Uterus (tissue), 4 donors: ENCODE measurements at places on chromosomes 13 and 19. TPM values are rescaled to one million over a fixed set of nuclear protein-coding genes. Genes with fewer than 3 reads are reported as not detected.

GRCh38 chr19:18364826-18365528, 21.0 kb upstream of the GDF15 start:
- no peaks in the 10 kb centered on the region for H3K36me3 ChIP-seq
- no peak overlapping the region for H3K4me3 ChIP-seq
- H3K27me3 ChIP-seq: no peaks in the 10 kb centered on the region
- peak overlapping the region; percentile 90 for H3K27ac ChIP-seq
- peak; percentile 92 for DNase-seq
- H3K4me1 ChIP-seq: no peaks in the 10 kb centered on the region

DNA sequence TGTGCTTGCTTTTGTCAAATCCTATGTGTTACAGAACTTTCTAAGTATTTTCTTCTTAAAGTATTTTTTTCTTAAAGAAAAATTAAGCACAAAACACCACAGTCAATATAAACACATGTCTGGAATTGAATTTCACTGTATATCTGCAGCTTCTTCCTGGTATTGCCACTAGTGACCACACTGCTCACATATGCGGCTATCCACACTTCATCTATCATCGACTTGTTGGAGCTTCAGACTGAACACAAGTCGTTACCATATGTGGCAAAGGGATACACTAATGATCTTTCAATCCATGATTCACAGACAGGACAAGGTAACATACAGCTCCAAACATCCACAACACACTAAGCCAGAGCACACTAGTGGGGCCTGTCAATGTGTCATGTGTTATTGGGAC, 498.4 kb upstream of the ARGLU1 start:
- no peaks in the 10 kb centered on the region for H3K27me3 ChIP-seq
- H3K27ac ChIP-seq: no peak overlapping the region

DNA sequence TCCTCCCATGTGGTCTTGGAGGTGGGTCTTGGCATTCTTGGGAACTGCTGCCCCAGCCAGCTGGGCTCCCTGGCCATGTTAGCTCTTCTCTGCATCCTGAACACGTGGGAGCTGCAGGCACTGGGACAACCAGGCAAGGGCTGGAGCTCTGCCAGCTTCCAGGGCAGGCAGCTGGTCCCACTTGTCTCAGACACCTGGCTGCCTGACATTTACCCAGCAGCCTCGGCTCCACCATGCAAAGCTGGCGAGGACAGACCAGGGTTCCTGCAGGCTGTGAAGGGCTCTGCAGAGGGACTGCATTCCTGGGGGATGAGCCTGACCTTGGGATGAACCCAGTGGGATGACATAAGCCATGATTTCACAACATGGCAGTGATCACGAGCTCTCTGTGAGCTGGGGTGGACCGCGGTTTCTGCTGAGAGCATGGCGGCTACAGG, 99.0 kb upstream of the TSHZ3 start:
- peak; percentile 63 for DNase-seq
- no peak overlapping the region for H3K4me3 ChIP-seq
- no peaks in the 10 kb centered on the region for H3K27me3 ChIP-seq

GRCh38 chr13:114053026-114053425, 79.2 kb upstream of the C13orf46 start:
- H3K27me3 ChIP-seq: no peaks in the 10 kb centered on the region
- H3K36me3 ChIP-seq: no peaks in the 10 kb centered on the region
- H3K4me1 ChIP-seq: no peaks in the 10 kb centered on the region
- H3K4me3 ChIP-seq: no peak overlapping the region
- no peak for DNase-seq

DNA sequence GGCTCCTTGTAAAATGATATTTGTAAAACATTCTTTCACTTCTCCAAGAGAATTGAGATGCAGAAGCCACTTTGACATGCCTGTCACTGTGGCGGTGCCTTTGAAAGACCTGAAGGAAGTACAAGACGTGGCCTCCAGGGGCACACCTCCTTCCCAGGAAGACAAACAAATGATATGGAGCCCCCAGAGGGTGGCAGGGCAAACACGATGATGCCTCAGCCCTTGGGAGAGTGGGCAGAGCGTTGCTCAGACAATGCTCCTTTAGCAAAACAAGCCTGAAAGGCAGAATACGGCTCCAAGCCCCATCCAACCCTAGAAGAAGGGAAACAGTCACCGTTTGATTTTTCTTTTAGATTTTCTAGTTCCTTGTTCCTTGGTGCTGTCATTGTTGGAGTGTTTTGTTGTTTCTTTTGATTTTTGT, 9.2 kb upstream of the ATP12A start:
- no peak for DNase-seq
- no peaks in the 10 kb centered on the region for H3K36me3 ChIP-seq
- no peaks in the 10 kb centered on the region for H3K27me3 ChIP-seq

- no peaks in the 10 kb centered on the region for H3K36me3 ChIP-seq
- DNase-seq: no peak
- no peak overlapping the region for H3K27ac ChIP-seq
- H3K4me3 ChIP-seq: no peak overlapping the region
Measured at GRCh38 chr19:39263912-39264305, 4.3 kb upstream of the IFNL2 start.

DNA sequence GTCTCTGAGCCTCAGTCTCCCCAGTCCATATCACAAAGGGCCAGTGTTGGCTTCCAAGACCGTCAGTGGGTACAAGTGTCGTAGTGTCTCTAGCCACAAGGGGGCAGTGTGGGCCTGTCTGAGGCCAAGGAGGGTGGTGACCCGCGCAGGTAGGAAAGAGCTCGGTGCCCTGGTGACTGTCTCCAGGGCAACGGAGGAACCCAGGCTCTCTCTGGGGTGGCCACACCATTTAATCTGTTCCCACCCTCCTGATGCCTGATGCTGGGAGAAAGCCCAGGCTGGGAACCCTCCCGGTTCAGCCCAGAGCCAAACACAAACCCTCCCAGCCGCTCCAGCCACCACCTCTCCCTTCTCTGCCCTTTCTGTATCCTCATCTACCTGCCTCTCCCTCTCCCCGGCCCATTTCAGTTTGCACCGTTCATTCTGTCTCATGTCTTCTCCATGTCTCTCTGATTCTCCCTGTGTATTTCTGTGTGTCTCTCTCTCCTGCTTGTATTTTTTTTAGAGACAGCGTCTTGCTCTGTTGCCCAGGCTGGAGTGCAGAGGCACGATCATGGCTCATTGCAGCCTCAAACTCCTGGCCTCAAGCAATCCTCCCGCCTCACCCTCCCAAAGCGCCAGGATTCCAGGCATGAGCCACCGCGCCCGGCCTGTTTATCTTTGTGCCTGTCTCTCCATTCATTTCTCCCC, 17.5 kb upstream of the MEIS3 start:
- H3K4me3 ChIP-seq: no peak overlapping the region
- H3K36me3 ChIP-seq: no peaks in the 10 kb centered on the region
- H3K27me3 ChIP-seq: no peaks in the 10 kb centered on the region
- no peak overlapping the region for H3K27ac ChIP-seq
- no peaks in the 10 kb centered on the region for H3K4me1 ChIP-seq
- peak; percentile 82 for DNase-seq

- no peaks in the 10 kb centered on the region for H3K36me3 ChIP-seq
- no peak overlapping the region for H3K4me3 ChIP-seq
- no peak for DNase-seq
- no peaks in the 10 kb centered on the region for H3K4me1 ChIP-seq
- no peak overlapping the region for H3K27ac ChIP-seq
Measured at GRCh38 chr13:99217461-99218110, 16.9 kb downstream of the UBAC2 start.

- no peak for DNase-seq
- H3K27me3 ChIP-seq: no peaks in the 10 kb centered on the region
- no peaks in the 10 kb centered on the region for H3K36me3 ChIP-seq
- no peak overlapping the region for H3K27ac ChIP-seq
Measured at GRCh38 chr13:108700422-108701170, 71.2 kb downstream of the MYO16 start.

DNA sequence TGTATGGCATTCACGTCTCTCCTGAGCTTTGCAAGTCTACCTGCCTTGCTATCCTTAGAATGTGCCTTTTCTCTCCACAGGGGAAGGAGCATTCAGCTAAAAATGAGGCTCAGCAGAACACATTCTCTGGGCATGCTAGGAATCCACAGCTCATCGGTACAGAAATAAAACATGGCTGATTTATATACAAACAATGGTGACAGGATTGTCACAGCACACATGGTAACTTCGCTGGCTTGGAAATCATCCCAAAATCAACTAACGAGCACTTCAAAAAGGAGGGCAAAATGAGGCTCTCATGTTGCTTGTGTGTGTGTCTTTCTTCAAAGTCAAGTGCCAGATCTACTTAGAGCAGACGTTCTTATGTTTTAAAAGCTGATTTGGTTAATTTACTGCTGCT, 373.0 kb downstream of the FGF14 start:
- H3K27me3 ChIP-seq: no peaks in the 10 kb centered on the region
- no peaks in the 10 kb centered on the region for H3K36me3 ChIP-seq
- H3K4me1 ChIP-seq: no peaks in the 10 kb centered on the region
- no peak overlapping the region for H3K4me3 ChIP-seq
- H3K27ac ChIP-seq: no peak overlapping the region

DNA sequence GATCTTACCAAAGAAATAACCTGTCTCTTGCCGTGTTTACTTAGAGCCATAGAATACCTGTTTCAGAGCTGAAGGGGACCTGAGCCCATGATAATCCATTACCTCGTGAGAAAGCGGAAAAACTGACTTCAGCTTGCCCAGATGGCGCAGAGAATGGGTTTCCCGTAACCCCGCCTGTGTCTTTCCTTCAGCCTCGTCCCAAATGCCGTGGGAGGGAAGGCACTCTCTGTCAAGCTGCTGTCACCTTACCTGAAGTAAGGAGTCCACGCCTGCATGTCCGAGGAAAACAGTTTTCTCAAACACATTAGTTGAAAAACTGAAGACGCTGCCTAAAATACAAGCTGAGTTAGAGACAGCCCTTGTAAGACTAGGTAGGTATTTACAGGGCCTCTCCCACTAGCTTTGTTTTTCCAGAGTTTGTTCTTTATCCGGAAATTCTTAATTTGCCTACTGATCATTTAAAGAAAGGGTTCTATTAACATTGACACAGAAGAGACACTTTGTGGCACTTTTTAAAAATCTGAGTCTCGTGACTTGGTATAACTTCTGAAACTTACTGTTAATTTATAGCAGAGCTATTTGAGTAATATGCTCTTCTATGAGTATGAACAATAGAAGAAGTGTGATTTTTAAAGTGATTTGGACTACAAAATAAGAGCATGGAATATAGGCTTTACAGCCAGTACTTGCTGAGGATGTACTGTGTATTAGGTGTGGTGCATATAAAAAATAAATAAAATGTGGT, 1.3 kb upstream of the INTS6 start:
- peak overlapping the region; percentile 96 for H3K27ac ChIP-seq
- H3K27me3 ChIP-seq: no peaks in the 10 kb centered on the region
- H3K4me1 ChIP-seq: no peaks in the 10 kb centered on the region
- H3K36me3 ChIP-seq: no peaks in the 10 kb centered on the region

GRCh38 chr13:92317066-92317465, 909.5 kb upstream of the GPC6 start:
- H3K27me3 ChIP-seq: no peaks in the 10 kb centered on the region
- no peak overlapping the region for H3K4me3 ChIP-seq
- H3K36me3 ChIP-seq: no peaks in the 10 kb centered on the region
- no peak overlapping the region for H3K27ac ChIP-seq
- no peaks in the 10 kb centered on the region for H3K4me1 ChIP-seq

DNA sequence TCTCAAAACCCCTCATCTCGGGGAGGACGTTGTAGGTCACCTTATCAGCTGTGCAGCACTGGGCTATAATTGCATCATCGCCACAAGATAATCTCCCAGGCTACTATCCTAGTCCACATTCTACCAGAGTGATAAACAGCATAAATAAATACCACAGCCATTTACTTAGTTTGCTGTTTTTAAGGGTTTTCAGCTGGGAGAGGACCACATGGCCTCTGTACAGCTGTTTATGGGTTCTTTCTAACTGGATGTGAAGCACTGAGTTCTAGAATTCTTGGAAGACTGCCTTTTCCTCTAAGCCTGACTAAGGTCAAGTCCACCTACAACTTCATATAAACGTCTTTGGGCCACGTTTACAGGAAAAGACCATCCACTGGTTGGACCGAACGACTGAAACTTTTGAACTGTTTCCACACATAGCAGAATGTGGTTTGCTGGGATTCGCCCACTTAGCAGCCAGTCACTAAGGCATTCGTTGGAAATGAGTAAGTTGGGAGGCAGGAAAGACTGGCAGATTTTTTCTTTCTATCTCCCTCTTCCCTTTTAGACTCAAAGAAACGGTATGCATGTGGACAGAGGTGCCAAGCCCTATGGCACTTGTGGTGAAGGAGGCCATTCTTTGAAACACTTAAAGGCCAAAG, 752.5 kb upstream of the SGCG start:
- no peak for DNase-seq
- no peaks in the 10 kb centered on the region for H3K4me1 ChIP-seq
- H3K27ac ChIP-seq: peak overlapping the region; percentile 48
- no peak overlapping the region for H3K4me3 ChIP-seq
- no peaks in the 10 kb centered on the region for H3K27me3 ChIP-seq

DNA sequence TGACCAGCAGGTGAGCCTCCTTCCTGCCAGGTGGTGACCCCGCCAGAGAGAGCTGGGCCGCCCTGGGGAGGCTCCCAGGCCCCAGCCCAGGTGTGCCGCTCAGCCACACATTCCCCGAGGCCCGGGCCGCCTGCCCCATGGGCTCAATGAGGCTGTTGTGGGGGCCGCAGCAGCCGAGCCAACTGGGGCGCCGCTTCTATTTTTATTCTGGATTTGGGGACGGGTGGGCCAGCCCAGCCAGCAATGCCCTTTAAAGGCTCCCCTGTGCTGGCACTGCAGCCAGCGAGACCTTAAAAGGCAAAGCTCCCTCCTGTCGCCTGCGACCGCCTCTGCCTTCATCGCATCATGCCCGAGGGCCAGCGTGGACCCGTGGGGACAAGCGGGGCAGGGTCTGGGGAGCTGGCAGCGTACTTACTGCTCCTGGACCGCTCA, 17.7 kb upstream of the CRTC1 start:
- no peak overlapping the region for H3K4me3 ChIP-seq
- DNase-seq: no peak
- H3K27me3 ChIP-seq: no peaks in the 10 kb centered on the region
- no peaks in the 10 kb centered on the region for H3K36me3 ChIP-seq

DNA sequence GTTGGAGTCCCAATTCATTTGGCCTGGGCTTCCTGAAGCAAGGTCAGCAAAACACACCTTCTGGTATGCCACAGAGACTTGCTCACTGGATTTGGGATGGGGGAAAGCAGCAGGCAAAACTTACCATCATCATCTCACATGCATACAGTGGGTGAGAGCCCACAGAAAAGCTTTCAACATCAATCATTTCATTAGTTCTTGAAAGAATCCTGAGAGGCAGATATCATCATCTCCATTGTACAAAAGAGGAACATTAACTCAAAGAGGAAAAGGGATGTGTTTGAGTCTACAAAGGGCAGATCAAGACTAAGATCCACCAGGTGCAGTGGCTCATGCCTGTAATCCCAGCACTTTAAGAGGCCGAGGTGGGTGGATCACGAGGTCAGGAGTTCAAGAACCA, 6.4 kb downstream of the WDR87 start:
- no peaks in the 10 kb centered on the region for H3K36me3 ChIP-seq
- no peak overlapping the region for H3K27ac ChIP-seq
- no peak for DNase-seq
- H3K4me1 ChIP-seq: no peaks in the 10 kb centered on the region
- no peak overlapping the region for H3K4me3 ChIP-seq
- no peaks in the 10 kb centered on the region for H3K27me3 ChIP-seq

- no peaks in the 10 kb centered on the region for H3K4me1 ChIP-seq
- no peaks in the 10 kb centered on the region for H3K36me3 ChIP-seq
- H3K27me3 ChIP-seq: no peaks in the 10 kb centered on the region
- H3K4me3 ChIP-seq: no peak overlapping the region
Measured at GRCh38 chr13:59358014-59358413, 805.7 kb downstream of the DIAPH3 start.

The C13orf42 gene
- total RNA-seq: not detected

The ZSCAN22 gene
- total RNA-seq: 4.5 TPM

The APOC1 gene
- total RNA-seq: 3.5 TPM

The ZNF419 gene
- total RNA-seq: 69.4 TPM

The IFI30 gene
- 4.1 TPM for total RNA-seq

The CAPN12 gene
- 8.2 TPM for total RNA-seq

The FPR3 gene
- total RNA-seq: 5.6 TPM

The THSD8 gene
- 4.1 TPM for total RNA-seq

The CCDC70 gene
- total RNA-seq: not detected

The WDR87 gene
- total RNA-seq: not detected
